ENCODE measurements at places on chromosomes 16 and 17.
A peak's percentile ranks its signal among the peaks of the same experiment; 100 is the strongest.

DNA sequence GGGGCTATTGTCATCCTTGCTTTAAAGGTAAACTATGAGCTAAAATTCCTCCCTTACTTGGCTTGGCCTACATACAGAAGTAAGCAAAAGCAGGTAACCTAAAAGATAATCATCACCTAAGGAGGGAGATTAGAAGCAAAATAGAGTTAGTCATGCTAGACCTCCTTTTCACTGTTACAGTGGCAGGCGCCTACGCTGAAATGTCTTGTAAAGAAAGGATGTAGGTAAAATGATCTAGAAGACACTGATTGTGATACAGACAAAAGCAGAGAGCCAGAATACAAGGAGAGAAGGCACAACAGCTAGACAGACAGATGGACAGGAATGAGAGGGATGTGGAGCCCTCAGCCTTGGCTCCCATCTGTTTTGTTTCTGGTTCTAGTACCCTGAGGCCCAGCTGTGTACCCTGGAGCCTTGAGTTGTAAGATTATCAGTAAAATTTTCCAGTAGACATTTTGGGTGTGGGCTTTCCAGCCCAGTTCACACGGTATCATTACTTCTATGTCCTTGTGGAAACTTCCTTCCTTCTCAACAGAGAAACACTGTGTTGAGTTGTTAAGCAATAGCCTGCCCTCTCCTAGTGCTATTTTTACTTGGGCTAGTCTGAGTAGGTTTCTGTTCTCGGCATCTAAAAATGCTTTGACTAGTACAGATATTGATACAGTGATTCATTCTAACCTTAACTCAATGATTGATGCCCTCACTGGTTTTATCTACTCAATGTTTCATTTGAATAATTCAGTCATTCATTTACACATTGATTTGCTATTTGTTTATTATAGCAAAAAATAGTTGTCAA lies 7.7 kb upstream of the C16orf78 start:
- no peak for DNase-seq

GRCh38 chr17:82950525-82951102 lies 110.8 kb upstream of the ZNF750 start:
- no peak for DNase-seq

DNA sequence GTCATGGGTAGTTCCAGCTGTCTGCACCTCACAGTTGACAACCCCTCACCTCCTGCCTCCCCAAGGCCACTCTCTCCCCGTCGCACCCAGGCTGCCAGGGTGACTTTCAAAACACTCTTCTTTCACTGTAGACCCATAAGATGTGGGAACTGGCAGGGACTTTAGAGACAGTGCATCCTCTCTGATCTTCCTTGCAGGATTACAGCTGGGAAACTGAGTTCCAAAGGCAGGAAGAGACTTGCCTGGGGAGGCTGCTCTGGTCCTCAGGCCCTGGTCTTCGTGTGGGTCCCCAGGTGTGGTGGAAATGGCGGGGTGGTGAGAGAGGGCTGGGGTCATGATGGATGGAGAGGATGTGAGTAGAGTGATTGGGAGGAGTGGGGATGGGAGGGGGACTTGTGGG lies 21.9 kb upstream of the NKD1 start:
- no peak for DNase-seq

DNA sequence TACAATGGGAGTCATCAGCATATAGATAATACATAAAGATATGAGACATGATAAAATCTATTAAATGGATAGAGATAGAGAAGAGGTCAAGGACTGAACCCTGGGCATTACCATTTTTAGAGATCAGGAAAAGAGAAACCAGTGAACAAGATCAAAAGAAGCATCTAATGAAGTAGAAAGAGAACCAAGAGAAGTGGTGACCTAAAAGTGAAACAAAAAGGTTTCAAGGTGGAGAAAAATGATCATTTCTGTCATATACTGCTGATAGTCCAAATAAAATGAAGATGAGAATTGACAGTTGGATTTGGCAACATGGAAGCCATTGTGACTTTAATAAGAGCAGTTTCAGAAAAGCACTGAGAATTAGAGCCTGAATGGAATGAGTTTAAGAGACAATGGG lies 165.1 kb downstream of the PPM1E start:
- no peak for DNase-seq

DNA sequence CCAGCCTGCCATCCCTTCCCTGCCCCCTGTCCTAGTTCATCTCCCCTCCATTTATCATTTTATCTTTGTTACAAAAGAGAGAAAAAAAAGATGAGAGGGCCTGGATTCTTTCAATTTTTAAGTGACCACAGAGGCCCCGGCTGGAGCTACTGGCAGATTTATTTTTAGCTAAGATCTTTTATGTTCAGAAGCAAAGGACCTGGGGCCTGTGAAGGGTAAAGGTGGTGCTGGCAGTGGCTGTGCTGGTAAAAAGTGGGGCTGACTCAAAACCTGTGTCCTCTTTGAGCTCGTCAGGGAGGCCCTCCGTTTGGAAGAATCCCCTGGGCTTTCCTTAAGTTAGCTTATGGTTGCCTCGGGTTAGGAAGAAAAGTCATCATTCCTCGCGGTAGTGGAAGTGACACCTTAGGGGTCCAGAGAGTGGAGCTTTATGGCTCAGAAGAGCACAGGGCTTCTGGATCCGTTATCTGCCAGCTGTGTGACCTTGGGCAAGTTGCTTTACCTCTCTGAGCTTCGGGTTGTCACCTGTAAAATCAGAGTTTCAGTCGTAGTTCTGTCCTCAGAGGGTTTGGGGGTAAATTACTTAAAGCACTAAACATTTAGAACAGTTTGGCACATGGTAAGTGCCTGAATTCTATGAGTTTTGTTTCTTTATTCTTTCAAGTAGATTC lies 923.8 kb upstream of the EEF2KMT start:
- no peak for DNase-seq

DNA sequence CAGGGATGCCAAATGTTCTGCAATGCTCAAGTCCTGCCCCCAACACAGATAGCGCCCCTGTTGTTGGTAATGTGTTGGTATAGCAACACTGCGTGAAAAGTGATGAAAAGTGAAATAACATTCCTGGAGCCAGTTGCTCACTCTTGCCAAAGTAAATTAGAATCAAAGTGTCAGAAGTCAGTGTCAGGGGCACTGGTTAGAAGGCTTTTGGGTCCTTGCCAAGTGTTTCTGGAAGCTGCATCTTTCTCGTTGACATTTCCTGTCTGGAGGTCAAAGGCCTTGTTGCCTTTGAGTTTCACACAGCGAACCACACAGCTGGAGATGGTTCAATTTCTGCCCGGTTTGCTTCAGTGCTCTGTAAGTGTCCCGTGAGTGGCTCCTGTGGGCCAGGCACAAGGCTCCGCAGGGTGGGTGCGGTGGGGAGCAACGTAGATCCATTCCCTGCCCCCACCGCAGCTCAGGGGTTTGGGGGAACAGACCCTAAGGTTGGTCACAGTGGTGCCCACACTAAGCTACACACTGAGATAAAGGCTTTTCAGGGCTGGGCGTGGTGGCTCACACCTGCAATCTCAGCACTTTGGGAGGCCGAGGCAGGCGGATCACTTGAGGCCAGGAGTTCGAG lies 3.6 kb upstream of the SLC16A5 start:
- DNase-seq, result no peak

- DNase-seq, result no peak
These were observed 7.0 kb downstream of the HEATR3 start for GRCh38 chr16:50072730-50073129.

DNA sequence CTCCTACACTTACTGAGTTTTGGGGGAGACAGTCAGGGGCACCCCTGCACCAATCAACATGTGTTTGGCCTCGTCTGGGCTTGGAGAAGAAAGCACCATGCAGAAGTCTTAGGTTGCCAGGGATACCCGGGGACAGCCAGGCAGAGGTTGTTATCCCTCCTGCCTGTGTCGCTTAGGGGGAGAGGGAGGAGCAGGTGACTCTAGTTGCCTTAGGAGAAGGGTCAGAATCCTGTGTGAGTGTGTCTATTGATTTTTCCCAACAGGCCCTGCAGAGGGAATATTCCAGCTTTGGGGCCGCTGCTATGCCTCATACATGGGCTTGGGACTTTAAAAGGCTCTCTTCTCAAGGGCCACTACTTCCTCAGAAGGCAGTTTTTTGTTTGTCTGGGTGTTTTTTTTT lies 89.1 kb downstream of the RGS9 start:
- no peak for DNase-seq

DNA sequence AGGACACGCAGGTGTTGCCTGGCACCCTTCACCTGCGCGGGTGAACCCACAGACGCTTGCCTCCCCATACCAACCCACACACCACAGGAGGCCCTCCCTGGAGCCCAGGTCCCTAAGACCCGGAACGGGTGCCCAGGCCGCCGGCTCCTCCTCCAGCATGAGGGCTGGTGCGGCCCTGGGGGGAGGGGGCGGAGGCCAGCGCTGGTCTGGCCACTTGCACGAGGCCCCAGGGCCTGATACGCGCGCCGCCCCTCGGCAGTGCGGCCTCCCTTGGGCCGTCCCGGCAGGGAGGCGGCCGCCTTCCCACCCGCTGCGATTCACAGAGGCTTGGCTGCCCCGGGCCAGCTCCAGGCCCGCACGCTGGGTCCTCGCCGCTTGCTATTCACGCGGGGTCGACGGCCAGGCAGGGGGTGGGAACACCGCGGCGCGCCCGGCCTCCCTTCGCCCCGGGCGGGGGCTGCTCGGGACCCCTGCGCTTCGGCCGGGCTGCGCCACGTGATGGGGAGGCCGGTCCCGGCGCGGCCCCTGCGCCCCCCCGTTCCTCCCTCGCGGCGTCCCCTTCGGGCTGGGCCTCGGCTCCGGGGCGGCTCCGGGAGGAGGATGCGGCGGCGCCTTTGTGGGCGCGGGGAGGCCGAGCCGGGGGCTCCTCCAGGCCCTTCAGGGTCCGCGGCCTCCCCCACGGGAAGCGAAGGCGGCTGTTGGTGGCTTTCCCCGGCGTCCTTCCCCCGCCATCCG lies 685 bp downstream of the FASN start:
- DNase-seq, result peak; percentile 32

DNA sequence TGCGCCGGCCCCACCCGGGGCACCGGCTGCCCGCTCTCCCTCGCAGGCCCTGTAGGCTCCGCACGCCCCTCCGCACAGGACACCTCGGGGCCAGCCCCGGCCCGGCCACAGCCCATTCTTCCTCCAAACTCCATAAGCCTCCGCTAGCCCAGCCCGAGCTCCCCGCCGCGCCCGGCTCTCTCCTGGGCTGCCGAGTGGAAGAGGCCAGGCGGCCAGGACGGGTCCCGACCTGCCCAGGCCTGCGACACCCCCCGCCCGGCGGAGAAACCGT lies 397 bp downstream of the NCOR1 start:
- peak; percentile 48 for DNase-seq

DNA sequence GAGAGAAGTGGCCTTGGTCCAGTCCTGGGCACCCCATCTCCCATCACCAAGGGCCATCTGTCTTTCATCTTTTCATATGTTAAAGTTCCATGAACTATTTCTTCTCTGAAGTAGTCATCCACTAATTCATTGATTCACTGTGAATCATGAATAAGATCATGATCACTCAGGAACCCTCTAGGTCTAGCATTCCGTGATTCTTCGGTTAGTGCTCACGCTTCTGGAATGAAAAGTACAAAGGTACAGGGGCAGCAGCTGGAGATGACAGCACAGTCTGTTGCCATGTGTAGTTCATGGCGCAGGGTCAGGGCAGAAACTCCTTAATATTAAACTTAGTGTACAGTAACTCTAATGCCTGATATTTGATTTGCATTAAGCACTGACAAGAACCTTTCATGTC lies 127.1 kb downstream of the CDH13 start:
- DNase-seq, result no peak

GRCh38 chr17:28518132-28518531 lies 12.0 kb downstream of the FOXN1 start:
- DNase-seq, result no peak

- no peak for DNase-seq
These were observed 25.2 kb upstream of the CFAP20 start for GRCh38 chr16:58154345-58154744.

DNA sequence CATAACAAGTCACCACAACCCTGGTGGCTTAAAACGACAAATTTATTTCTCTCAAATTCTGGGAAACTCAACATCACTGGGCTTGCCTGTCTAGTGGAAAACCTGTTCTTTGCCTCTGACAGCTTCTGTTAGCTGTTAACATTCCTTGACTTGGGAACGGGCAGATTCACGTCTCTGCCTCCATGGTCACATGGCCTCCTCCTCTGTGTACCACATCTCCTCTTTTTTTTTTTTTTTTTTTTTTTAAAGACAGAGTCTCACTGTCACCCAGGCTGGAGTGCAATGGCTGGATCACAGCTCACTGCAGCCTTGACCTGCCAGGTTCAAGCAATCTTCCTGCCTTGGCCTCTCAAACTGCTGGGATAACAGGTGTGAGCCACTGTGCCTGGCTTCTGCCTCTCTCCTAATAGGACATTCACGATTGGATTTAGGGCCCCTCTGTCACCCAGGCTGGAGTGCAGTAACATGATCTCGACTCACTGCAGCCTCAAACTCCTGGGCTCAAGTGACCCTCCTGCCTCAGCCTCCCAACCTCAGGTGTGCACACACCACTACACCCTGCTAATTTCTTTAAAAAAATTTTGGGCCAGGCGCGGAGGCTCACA lies 11.7 kb upstream of the LLGL1 start:
- DNase-seq, result no peak

GRCh38 chr17:59026176-59026939 lies 80.3 kb downstream of the TRIM37 start:
- DNase-seq, result no peak

- no peak for DNase-seq
These were observed 29.6 kb downstream of the COG4 start for GRCh38 chr16:70493802-70494201.

DNA sequence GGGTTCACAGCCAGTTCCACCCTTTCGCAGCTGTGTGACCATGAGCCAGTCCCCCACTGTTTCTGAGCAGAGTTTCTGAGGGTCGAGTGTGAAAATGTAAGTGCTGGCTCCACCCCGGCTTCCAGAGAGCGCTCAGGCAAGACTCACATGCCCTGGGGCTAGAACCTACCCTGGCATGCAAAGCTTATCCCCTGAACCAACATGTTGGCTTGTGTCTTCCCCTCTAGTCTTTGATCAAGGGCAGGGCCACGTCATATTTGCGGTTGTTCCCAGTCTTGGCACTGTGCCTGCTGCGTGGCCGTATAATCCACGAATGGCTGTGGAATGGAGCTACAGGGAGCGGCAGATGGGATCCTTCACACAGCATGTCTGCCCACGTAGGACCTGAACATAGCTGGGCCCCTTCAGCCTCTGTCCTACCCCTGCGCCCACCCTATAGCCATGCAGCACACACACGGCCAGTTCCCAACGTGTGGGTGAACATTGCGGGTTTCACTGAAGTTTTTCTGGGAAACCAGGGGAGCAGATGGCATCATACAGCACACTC lies 84.8 kb downstream of the MRM1 start:
- no peak for DNase-seq

GRCh38 chr17:71115669-71115972 lies 946.3 kb downstream of the KCNJ2 start:
- no peak for DNase-seq
